ENCODE measurements at places on chromosomes 16 and 17. TPM values are rescaled to one million over a fixed set of nuclear protein-coding genes. Genes with fewer than 3 reads are reported as not detected.

DNA sequence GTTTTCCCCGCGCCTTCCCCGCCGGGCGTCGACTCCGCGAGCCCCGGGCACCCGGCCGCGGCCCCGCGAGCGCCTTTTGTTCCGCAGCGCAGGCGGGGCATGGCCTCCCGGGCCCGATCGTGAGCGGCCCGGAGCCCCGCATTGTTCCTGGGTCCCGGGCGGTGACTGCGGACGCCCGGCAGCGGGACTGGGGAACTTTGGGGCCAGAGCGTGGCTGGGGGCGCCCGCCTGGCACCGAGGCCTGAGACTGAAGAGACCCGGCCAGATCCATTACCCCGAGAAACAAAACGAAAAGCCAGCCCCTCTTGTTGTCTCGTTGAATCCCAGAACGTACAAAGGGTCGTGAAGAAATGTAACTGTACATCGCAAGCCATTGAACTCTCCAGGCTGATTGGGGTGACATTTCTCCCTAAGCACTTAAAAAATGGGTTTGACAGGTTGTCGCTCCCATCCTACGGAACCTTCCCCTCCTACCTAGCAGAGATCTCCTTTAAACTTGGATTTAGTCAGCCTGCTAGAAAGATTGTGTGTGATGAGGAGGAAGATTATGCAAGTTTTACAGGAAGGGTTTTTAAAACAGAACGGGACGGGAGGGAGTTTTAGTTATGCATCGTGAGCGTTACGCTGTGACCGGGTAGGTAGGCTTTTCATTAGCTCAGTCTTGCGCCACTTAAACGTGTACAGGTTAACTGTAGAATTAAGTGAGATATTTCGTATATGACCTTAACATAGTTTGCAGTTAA lies 825 bp downstream of the METTL9 start:
- DNase-seq: no peak

DNA sequence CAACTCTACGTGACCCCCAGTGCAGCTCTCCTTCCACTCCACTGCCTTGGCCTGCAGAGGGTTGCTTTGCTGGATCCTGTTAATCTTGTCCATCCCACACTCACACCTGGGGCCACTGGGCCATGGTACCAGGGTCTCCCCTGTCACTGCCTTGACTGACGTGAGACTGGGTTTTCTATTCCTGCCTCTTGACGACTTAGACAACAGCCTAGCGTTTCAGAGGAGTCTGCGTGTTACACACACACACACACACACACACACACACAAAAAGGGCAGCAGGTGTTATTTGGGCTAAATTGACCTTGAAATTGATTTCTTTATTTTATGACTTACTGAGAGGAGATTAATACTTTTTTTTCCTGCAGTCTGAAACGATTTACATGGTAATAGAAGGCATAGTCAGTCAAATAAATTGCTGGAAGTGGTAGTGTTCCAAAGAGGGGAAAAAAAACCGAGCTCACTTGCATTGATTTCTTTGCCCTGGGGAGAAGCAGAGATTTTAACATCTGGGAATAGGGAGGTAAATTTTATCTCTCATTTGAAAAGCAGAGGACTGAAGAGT lies 492.3 kb upstream of the EEF2KMT start:
- DNase-seq: no peak

- DNase-seq: no peak
Observed at GRCh38 chr17:59811209-59811608, 81.5 kb downstream of the TUBD1 start.

GRCh38 chr16:31229501-31229900 lies 12.6 kb upstream of the PYDC1 start:
- DNase-seq: no peak

DNA sequence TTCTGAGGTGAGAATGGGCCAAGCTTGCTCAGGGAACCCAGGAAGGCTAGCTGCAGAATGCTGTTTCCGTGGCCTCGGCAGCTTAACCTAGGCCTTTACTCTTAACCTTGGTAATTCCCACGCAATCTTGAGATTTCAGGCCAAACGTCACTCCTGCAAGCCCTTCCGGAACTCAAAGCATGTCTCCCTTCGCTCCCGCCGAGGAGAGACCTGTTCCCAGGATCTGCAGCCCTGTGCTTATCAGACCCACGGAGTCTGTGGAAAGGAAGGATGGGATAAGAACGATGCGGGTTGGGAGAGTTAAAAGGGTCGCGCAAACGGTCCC lies 524 bp upstream of the ZFP3 start:
- no peak for DNase-seq

- DNase-seq: no peak
Observed at GRCh38 chr16:7839568-7839967, 506.9 kb downstream of the RBFOX1 start.

DNA sequence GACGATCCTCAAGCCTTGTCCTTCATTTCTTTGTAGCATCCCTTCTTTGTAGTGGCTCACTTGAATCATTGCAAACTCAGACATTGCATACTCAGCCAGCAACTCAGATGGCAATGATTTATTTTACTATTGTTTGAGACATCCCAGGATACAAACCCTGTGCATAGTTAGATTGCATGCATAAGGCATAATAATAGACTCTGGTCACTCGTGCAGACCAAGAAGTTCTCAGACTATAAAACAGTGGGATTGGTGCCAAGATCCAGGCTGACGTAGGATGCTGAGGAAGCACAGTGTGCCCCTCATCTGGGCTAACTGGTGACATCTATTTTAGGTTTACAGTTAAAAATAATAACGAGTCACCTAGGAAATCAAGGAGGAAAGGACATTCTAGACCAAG lies 142.3 kb downstream of the PMP22 start:
- no peak for DNase-seq

GRCh38 chr17:45355087-45355486 lies 38.3 kb upstream of the MAP3K14 start:
- no peak for DNase-seq

The ITPRIPL2 gene
- 22.5 TPM for total RNA-seq

The UTS2R gene
- 2.3 TPM for total RNA-seq

The TPSD1 gene
- 0.85 TPM for total RNA-seq

The FAM234A gene
- 143 TPM for total RNA-seq

The VASN gene
- 15.0 TPM for total RNA-seq

The CD300LF gene
- total RNA-seq: not detected

The SDR42E1 gene
- total RNA-seq: 3.4 TPM

Data from right cardiac atrium (tissue), 5 donors.